T-helper 17 cell (primary cell): ENCODE measurements at places on chromosomes 1 and 21.

DNA sequence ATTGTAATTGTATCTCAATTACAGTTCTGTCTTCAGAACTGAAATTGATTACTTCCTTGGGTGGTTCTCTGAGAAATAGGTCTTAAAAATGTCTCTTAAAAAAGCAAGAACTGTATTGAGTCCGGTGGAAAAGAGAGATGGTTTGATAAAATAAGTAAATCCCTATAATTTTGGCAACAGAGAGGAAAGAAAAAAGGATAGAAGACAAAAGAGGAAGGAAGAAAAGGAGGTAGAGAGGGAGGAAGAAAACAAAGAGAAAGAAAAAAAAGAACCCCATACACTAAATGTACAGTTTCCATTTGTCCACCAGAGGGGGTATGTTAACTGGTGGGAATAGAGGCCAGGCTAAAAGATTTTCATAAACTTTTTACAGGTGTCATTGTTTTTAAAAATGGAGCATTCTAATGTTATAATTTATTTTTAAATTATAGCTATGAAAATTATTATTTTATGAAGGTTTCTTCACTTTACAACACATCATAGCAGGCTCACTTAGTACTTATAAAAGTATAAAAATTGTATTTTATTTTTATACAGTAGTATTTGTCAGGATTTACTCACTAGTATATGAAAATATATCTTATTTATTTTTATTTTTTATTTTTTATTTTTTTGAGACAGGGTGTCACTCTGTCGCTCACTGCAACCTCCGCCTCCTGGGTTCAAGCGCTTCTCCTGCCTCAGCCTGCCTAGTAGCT lies 2.1 kb upstream of the UBE2T start:
- no peak for DNase-seq

GRCh38 chr1:5756434-5757186 lies 235.6 kb downstream of the NPHP4 start:
- no peak for DNase-seq

DNA sequence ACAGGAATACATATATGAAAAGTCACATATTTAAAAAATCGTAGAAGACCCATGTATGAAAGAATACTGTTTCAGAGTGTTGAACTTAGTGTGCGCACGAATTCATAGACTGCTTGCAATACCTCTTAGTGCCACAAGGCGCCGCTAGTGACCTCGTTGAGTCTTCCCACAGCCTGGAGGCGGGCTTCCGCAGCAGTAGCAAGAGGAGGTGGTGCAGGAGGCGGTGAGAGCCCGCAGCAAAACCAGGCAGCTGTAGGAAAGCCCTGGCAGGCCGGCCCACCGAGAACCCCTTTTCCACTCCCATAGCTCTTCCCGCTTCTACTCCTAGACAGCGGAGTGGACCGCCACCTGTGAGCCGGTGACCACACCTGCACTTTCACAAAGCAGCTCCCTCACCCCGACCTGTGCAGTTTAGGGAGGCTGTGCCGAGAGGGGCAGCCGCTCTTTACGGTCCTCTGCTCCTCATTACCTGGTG lies 23.5 kb downstream of the MTARC1 start:
- DNase-seq: peak; percentile 49

- DNase-seq: no peak
Observed at GRCh38 chr1:40197656-40198055, 36.5 kb downstream of the RLF start.

GRCh38 chr1:172399756-172400721 lies 20.4 kb upstream of the C1orf105 start:
- DNase-seq: no peak

GRCh38 chr1:101131239-101131843 lies 105.5 kb upstream of the S1PR1 start:
- no peak for DNase-seq

- DNase-seq: no peak
Observed at GRCh38 chr1:74549932-74550331, 37.5 kb upstream of the LRRC53 start.

- DNase-seq: no peak
Observed at GRCh38 chr1:7315316-7315715, 455.8 kb upstream of the VAMP3 start.

GRCh38 chr1:92123868-92124267 lies 43.7 kb downstream of the BTBD8 start:
- DNase-seq: no peak

GRCh38 chr1:233487408-233487807 lies 126.5 kb upstream of the KCNK1 start:
- no peak for DNase-seq

DNA sequence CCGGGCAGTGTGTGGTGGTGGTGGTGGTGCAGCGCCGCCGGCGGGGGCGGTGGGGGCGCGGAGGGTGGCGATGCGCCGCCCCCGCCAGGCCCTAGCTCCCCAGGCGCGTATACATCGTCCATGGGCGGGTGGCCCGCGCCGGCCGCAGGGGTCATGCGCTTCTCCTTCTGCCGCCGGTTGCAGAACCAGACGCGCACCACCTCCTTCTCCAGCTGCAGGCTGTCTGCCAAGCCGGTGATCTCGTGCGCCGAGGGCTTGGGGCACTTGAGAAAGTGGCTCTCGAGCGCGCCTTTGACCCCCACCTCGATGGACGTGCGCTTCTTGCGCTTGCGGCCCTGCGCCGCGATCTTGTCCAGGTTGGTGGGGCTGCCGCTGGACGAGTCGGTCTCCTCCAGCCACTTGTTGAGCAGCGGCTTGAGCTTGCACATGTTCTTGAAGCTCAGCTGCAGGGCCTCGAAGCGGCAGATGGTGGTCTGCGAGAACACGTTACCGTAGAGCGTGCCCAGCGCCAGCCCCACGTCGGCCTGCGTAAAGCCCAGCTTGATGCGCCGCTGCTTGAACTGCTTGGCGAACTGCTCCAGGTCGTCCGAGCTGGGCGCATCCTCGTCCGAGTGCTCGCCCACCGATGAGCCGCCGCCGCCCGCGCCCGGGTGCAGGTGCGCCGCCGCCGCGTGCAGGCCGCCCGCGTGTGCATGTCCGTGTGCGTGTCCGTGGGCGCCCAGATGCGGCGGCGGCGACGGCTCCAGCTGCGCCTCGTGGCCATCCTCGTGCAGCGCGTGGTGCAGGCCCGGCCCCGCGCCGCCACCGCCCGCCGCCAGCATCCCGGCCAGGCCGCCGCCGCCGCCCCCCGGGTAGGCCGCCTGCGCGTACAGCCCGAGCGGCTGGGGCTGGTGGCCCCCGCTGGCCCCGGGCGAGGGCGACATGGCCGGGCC lies 926 bp downstream of the POU3F1 start:
- DNase-seq: no peak
